ENCODE measurements at places on chromosomes 12 and 14.

DNA sequence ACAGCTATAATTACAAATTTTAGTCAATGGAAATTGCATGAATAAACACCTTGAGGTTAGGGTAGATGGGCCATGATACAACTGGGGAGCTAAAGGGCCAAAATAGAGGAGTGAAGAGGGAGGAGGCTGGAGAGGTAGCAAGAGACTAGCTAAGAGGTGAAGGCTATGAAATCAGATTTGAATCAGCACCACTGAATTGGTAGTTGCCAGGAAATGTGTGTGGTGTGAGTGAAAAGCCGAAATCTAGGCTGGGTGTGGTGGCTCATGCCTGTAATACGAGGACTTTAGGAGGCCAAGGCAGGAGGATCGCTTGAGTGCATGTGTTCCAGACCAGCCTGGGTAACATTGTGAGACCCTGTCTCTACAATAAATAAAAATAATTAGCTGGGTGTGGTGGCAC, 22.7 kb downstream of the YY1 start:
- no peak for DNase-seq

DNA sequence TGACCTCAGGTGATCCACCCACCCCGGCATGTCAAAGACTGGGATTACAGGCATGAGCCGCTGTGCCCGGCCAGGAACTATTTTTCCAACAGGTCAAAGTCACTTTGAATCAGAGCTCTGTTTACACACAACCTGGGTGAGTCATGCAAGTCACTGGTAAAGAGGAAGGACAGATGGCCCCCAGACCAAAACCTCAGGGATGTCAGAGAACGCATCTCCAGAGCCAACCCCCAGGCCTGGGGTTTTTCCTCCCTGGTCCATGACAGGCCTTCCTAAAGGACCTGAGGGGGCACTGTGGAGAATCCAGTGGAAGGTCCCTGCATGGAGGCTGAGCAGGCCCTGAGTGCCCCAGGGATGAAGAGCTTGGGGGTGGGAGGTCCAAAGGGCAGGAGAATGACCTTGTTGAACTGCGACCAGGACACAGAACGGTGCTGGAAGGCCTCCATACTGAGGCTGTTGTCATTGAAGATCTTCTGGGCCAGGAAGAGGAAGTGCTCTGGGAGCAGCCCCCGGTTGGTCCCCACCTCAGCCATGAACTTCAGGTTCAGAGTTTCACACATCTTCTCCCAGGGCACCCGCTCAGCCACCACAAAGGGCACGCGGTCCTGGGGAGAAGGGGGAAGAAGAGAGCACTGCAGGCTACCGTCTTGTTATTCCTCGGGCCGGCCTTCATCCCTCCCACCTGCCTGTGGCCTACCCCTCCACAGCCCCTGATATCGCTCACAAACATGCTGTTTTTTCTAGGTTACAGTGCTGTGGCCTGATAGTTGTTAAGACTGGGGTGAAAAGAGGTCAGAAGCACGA, 9.1 kb downstream of the STAT6 start:
- no peak for DNase-seq

DNA sequence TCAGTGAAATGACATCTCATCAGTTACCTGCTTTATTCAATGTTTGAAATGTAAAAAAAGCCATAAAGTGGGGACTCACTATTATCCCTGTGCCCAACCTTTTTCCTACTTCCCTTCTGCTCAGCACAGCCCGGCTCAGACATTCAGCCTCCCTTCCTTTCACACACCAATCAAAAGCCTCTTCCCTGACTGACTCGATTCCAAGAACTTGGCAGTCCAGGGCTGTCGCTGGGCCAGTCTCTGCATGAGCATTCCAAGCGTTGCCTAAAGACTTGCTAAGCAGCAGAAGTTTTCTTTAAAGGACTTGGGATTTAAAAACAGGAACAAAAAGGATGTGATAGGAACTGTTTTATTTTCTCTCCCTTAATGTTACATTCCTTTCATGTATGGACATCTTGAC, 22.7 kb downstream of the ITPR2 start:
- DNase-seq = no peak

DNA sequence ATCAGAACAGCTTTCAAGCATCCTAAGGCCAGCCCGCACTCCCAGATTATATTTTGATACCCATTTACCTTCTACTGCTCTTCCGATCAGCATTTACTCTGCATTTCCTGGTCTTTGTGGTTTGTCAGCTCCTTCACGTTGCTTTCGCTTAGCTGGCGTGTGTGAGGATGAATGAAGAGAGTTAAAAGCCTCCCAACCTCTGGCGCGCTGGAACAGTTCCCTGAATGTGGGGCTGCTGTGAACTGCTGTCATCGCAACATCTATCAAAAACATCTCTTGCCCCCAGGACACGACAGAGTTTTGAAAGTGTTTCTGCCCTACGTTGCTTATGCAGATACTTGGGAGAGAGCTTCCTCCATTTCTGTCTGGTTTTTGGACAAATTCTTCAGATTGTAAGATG, 129.2 kb downstream of the KCNA5 start:
- DNase-seq = no peak

- no peak for DNase-seq
Observed at GRCh38 chr12:12903642-12904609, 12.6 kb downstream of the GPRC5A start.

DNA sequence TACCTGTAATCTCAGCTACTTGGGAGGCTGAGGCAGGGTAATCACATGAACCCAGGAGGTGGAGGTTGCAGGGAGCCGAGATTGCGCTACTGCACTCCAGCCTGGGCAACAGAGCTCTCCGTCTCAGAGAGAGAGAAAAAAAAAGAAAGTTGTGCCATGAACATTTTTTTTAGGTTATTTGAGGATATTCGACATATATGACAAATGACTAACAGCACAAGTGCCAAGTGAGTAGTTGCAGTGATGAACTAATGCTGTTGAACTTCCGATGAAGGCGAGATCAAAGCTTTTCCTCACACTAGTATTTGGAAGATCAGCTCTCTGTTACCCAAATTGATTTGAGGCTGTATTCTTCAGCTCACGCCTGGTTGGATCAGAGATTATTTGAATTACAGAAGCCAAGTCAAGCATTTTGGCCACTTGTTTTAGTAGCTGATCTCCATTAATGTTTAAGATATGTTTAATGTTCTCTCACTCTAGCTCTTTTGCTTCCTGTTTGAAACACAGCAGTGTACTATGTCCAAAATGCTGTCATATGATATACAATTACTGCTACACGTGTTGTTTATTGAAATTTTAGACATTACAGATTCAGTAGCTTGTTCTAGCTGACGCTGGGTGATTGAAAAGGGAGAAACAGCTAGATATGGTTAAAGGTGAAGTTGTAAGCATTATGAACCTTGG, 43.4 kb downstream of the WDR20 start:
- no peak for DNase-seq

DNA sequence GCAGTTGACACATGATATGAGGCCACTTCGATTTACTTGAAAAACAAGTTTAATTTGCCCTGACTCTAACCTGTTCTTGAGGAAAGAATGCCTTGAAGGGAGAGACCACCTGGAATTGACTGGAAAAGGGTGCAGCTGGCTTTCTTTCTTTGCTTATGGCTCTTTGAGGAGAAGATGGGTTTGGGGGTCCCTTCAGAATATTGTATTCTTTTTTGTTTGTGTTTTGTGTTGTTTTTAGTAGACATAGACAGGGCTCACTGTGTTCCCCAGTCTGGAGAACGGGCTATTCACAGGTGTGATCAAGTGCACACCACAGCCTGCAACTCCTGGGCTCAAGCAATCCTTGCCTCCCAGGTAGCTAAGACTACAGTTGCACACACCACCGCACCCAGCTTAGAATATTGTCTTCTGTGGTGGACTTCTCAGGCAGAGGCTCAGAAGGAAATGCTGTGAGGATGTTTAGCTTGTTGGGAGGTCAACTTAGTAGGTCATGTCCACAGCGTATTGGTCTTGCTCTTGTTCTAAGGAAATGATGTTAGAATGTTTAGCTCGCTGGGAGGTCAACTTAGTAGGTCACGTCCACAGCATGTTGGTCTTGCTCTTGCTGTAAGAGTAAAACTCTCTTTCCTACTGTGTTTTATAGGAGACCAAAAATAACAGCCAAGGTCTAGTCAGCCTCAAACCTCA, 1.5 kb upstream of the NRL start:
- no peak for DNase-seq

Data from GF-D8 (cell line).